ENCODE measurements at places on chromosomes 16 and 17.

DNA sequence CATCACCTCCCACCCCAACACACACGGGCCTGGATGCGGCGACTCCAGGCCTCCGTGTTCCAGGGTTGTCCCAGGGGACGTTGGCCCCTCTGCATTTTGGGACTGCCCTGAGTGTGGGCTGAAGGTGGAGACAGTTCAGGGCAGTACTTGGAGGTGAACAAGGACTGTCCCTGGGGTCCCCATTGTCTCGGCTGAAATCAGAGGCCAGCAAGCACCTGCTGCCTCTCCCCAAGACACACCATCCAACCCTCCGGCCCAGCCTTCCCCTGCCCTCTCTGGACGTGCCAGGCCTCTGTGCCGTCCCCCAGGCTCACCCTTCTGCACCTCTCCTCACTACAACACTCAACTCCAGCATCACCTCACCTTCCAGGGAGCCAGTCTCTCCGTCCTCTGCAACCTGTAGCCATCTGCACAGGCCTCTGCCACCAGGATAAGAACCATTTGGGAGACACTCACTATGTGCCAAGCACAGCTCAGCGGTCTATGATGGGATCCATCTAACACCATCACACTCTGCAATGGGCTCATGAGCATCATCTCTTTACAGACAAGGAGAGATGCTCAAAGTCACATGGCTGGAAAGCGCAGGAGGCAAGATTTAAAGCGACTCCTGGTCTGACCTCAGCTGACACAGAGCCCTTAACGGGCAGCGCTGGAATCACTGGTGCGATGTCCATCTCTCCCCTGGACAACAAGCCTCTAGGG lies 104.5 kb upstream of the SEC14L1 start:
- DNase-seq = no peak

DNA sequence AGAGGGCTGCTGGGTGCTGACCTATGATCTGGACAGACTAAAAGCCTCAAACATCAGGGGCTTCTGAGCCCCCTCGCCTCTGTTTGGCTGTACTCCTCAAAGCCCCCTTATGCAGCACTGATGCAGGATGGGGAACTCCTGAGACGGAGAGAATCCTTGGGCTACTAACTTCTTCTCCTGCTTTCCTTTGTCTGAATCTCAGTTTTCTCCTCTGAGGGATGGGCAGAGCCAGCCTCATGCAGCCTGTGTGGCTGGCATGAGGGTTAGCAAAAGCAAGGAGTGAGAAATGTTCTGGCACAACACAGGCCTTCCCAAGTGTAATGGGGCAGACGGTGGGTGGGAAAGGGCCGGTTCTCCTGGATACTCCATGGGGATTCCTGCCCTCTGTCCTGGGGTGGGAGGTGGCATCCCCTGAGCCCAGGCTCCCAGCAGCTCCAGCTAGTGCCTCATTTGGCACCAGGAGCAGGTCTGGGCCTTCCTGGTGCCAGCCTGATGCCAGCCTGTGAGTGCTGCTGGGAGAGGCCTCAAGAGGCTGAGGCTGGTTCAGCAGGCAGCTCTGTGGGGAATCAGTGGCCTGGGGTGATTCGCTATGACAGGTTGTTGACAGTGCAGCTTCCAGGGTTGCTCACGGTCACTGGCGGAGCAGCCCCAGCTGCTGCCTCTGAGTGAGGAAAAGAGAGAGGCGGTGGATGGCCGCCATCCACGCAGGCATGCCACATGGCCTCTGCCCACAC lies 4.0 kb upstream of the BRD7 start:
- no peak for DNase-seq

DNA sequence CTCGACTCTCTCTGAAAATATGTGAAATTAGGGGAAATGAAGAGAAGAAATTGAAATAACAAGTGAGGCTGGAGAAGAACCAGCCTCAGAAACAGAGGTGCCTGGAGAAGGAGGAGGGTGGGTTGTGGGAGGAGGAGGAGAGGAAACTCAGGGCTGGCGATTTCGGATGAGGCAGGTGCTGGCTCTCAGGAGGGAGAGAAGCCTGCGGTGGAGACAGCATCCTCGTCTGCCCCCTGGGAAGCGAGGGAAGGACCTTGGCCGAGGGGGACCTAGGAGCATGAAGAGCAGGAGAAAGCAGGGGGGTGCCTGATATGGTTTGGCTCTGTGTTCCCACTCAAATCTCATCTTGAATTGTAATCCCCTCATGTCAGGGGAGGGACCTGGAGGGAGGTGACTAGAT lies 264.7 kb upstream of the TNRC6C start:
- no peak for DNase-seq

GRCh38 chr17:1592751-1593629 lies 30.4 kb upstream of the PITPNA start:
- no peak for DNase-seq

GRCh38 chr17:11330826-11331225 lies 89.8 kb downstream of the SHISA6 start:
- no peak for DNase-seq

- no peak for DNase-seq
Measured at GRCh38 chr17:82636626-82637598, 11.3 kb downstream of the WDR45B start.

Data from NCI-H524 treated with DMSO at 0.1 percent for 48 hours (cell line).